NCI-H446 (cell line): ENCODE measurements at places on chromosomes 11 and 22.

GRCh38 chr11:25566298-25567200 is 765.4 kb upstream of the ANO3 start:
- DNase-seq = no peak

- no peak for DNase-seq
Measured at GRCh38 chr11:59689015-59689414, 20.2 kb upstream of the PATL1 start.

DNA sequence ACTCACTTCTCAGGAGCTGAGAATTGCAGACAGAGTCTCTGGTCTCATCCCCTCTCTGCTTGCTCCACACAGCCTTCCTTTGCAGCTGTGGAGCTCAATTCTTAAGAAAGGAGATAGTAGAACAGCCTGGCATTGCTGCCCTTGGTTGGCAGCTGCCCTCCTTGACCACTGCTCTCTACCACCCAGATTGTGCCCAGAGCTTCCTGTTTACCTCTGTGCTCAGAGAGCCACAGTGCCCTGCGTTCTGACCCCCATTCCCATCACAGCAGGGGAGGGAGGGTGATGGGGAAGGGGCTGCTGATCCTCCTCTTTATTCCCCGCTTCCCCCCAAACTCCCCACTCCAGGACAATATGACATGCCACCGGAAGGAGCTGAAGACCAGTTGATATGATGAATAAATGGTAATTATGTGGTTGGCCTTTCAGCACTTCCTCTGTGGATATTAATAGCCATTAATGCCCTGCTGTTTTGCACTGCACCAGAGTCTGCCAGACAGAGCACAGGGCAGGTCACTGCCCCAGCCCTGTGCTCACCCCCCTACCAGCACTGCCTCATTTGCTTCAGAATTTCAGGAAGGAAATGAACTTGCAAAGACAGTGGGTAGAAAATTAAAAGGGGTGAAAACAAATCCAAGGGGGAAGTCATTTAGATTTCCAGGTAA is 426.8 kb upstream of the CADM1 start:
- DNase-seq = no peak

- DNase-seq = no peak
Measured at GRCh38 chr11:77611921-77612320, 22.2 kb downstream of the AQP11 start.

DNA sequence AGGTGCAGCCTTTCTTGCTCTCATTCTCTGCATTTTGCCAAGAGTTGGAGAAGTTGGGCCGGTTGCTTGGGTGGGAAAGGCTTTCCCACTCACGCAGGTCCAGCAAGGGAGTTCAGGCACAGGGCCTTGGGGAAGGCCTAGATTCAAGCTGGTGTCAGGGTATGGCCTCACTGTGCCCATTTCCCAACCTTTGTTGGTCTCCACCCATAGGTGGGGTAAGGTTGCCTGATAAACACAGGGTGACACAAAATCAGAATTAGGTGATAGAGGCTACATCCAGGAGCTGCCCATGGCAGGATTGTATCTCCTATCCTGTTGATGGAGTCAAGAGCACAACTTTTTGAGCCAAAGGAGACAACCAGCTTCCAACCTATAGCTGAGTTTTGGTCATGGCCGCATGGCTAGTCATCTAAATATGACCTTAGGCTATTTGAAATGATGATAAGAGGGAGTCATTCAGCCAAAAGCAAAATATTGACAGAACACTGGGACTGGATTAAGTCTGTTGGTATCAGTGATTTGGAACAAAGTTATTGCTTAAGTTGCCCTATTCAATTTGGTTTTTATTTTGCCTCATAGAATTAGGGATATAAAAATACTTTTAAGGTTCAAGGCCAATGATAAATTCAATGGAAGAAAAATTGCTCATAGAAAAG is 20.9 kb downstream of the CAT start:
- DNase-seq = no peak

GRCh38 chr11:73940801-73941570 is 9.8 kb upstream of the DNAJB13 start:
- DNase-seq = peak; percentile 42

DNA sequence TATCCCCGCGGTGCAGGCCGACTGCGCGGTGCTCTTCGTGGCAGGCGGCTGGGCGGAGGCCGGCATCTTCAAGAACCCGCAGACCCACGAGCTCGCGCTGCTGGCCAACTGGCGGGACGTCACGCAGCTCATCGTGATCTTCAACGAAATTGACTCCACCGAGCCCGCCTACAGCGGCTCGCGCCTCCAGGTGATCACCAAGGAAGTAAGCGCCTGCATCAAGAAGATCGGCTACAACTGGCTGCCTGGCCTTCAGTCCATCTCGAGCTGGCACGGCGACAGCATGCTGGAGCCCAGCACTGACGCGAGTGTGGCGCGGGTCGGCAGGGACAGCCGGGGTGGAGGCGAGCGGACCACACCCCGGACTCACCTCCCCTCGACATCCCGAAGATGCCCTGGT is 53.9 kb upstream of the MTNR1B start:
- DNase-seq = no peak

DNA sequence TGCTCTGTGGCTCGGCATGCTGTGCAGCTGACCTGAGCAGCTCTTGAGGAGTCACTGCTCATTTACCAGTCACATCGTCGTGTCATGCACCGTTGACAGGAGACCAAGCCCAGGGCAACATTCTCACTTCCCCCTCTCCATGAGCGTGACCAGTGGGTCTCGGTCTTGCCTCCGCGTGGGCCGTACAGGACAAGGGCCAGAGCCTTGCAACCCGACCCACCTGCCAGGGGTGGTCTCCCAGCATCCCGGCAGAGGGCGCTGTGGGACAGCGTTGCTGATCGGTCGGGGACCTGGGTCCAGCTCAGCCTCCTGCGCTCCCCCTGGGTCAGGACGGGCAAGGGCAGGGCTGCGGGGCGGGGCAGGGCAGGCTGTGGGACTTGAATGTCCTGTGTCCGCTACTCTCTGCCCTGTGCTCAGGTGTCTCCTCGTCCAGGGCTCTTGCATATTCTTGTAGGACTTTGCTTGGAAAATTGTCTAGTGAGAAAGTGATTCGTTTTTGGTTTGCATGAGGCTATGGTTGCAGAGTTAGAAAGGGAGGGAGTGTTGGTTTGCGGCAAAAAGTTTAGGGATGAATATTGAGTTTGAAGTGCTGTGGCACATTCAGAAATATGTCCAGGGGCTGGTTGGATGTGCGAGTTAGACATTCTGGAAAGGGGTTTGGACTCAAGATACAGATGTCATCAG is 16.2 kb downstream of the EIF4G2 start:
- peak; percentile 36 for DNase-seq

GRCh38 chr22:37747715-37748100 is 50.9 kb downstream of the TRIOBP start:
- DNase-seq = no peak

DNA sequence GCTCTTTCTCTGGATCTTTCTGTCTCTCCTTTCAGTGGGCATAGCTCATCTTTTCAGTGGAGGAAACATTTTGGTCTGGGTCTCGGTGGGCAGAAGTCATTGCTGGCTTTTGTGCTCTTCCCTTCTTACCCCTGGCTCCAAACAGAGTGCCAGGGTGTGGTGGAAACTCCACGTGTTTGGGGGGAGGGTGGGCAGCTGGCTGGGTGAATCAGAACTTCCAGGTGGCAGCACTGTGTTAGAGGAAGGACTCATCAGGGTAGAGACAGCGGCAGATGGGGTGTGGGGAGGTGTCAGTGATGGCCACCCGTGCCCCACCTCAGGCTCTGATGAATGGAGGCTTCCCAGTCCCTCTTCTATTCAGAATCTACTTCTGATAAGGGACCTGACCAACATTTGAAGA is 114.0 kb downstream of the GRIK4 start:
- DNase-seq = peak; percentile 31

GRCh38 chr11:104873252-104873651 is 25.0 kb downstream of the CASP12 start:
- DNase-seq = no peak

- DNase-seq = no peak
Measured at GRCh38 chr11:113681711-113682413, 24.2 kb downstream of the TMPRSS5 start.

DNA sequence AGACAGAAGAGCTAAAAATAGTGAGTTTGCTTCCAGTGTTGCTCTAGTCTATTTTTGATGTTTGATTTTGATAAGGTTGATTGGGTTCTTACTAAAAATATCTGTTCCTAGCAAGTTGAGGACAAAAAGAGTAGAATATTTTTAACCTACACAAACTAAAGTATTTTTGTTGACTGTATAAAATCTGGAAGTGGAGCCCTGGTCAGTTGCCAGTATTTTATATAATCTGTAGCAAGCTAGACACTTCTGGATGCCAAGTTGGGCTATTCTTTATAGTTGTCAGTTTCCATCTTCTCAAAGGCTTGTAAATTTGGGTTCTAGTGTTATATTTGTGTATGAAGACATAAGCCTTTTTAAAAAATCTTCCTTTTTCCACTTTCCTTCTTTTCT is 56.7 kb downstream of the HSD17B12 start:
- no peak for DNase-seq

DNA sequence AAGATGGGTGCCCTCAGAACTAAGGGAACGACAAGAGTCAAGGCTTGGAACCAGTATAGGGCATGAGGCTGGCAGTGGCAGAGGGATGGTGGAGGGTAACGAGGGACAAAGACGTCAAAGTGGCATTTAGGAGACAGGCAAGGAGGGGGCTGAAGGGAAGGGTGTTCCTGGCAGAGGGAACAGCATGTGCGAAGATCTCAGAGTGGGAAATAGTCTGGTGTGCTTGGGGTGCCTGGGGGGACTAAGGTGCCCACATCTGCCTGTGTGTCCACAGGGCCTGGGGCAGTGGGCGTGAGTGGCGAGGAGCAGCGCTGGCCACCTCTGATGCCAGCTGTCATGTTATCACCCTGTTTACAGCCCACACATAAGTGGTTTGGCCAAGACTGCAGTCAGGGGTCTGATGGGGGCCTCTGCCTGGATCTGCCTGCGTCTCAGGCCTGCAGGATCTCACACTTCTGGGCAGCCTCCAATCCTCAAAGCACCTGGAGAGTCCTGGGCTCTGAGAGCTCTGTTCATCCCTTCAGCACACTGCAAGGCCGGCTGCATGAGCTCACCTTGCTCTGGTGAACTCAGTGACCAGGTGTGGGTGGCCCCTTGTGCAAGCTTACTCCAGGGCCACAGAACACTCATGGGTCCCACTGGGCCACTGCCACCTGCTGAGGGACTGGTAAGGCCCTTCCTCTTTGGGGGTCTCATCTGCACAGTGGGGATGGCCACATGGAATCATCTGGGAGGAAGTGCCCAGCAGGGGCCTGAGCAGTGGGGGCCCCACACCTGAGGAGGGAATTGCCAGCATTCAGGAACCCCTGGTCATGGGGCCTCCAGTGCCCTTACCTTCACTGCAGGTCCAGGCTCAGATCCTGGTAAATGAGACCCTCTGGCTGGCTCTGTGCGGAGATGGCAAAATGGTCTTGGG is 89.7 kb upstream of the SHISAL1 start:
- DNase-seq = no peak

- no peak for DNase-seq
Measured at GRCh38 chr11:70091638-70092037, 13.5 kb downstream of the ANO1 start.

DNA sequence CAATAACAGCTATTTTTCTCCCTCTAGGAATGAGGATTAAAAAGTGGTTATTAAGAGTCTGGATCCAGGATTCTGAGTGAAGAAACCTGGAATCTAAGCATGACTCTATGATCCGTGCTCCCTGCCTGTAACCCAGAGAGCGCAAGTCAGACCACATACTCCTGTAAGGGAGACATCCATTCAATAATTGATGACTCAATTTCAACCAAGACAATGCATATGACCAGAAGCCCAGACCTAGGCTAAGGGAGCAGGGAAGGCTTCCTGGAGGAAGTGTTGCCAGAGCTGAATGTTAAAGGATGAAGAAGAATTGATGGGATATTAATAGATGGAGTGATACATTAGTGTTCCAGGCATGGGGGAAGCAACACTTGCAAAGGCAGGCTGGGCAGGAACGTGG is 13.8 kb upstream of the PAMR1 start:
- DNase-seq = no peak

GRCh38 chr22:16699326-16699725 is 106.7 kb upstream of the CCT8L2 start:
- no peak for DNase-seq

DNA sequence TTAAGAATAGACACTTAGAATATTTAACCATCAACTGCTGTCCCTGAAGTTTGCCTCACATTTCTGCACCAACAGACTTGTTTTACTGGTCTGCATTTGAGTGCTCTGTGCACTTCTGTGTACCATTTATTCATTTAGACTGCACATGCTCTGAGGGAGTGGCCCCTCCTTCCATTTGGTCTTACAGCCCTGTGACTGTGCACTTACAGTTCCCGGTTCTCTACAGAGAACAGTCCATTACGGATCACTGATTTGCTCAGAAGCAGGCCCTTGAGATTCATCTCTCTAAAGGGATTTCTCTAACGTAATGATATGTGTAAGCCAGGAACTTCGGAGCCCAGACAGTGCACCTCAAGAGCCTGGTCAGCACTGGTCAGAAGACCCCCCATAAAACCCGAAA is 247.3 kb upstream of the BLID start:
- DNase-seq = no peak

DNA sequence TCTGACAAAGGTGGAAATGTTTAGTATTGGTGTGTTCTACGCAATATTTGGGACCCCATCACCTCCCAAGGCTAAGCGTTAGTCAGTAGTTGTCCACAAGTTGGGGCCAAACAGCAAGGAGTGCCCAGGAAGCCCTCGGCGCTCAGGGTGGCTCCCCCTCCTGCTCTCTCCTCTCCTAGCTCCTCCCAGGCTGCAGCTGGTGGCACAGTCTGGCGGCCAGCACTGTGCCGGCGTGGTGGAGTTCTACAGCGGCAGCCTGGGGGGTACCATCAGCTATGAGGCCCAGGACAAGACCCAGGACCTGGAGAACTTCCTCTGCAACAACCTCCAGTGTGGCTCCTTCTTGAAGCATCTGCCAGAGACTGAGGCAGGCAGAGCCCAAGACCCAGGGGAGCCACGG is 16.8 kb downstream of the CD5 start:
- DNase-seq = no peak

DNA sequence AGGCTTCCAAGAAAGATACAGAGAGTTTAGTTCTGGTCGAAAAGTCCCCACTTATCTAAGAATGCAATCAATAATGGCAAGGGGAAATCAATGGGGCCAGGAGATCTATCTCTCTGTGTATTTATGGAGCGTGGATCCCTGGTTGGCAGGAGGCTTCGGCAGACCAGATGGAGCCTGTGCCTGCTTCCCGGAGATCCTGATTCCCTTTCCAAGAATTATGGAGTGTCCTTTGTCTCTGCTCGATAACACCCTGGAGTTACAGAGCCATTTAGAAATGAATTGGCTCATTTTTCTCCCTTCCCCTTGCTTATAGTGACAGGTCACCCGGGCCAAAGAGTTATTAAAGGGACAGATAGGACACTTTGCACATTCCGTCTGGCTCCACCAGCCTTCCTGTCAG is 92.4 kb downstream of the ISX start:
- DNase-seq = peak; percentile 70

DNA sequence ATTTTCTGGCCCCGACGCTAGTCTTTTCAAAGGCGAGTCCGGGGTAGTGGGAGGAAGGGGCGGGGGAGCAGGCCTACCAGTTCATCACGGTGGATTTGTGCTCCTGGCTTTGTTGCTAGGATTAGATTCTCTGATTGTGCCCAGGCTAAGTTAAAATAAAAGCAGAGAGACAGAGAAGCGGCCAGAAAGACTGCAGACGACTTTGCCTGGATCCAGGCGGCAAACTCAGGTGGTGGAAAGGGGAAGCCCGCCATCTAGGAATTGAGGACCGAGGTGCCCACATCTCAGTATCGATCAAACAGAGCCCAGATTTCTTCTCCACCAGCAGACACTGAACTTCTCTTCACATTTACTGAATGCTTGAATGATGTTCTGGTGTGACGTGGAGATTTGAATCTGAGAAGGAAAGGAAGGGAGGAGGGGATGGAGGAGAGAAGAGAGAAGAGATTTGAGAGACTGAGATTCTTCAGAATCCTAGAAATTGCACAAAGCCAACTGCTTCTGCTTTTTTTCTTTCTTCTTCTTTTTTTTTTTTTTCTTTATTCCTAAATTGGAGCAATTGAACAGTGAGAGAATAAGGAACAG is 2.7 kb downstream of the FAT3 start:
- DNase-seq = no peak
